Hematopoietic multipotent progenitor cell treated with erythropoietin and hydrocortisone succinate and interleukin-3 and kit ligand, for 15 days (in vitro differentiated cells): ENCODE measurements at places on chromosomes 2 and 18.

GRCh38 chr2:104702031-104702850 is 151.7 kb upstream of the POU3F3 start:
- DNase-seq = no peak

DNA sequence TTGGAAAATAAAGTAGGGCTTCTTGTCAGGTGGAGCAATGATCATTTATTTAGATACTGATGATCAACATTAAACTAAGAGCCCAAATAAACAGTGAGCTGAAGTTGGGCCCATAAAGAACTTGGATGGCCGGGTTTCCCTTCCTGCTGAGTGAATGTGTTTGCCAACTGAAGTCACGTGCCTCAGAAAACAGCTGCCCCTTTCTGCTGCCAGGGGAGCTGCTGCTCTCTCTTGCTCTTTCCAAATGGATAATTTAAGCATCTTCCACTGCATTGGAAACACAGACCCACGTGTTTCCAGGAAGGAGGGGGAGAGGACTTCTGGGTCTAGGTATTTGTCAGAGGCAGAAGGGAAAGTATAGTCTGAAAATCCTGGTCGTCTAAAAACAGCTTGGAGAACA is 22.9 kb upstream of the NCKAP5 start:
- DNase-seq = no peak

DNA sequence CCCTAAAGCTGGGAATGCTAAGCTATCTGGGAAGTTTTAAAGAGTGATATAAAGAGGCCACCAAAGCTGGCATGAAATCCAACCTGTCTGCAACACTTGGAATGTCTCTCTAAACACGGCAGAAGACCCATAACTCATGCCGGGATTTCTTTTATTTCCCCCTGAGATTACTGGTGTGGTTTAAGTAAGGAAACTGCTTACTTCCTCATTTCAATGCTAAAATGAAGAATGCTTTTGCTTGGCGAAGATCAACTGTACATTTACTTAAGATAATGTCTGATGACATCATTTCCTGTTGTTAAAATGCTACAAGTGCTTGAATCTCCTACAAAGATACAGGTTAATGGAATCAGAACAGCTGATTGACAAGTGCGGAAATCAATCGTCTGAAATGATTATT is 353.8 kb upstream of the SALL3 start:
- DNase-seq = no peak

- DNase-seq = no peak
These were observed 47.0 kb downstream of the BMPR2 start for GRCh38 chr2:202423139-202423538.

DNA sequence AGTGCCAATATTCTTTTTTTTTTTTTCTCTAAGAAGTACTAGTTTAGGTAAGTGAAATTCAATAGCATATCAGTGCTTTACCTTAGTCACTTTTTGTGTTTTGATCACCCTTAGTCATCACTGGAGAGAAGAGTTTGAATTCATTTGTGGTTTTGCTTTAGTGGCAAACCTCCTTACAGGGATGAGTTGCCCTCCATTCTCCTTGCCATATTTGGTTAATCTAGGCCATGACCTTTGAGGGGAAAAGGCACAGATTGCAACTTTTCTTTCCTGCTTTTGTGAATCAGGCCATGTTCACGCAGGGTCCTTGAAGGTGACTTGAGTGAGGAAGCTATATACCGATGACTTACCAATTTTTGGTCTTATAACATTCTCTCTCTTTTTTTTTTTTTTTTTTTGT is 34.4 kb downstream of the PLEKHA3 start:
- no peak for DNase-seq

DNA sequence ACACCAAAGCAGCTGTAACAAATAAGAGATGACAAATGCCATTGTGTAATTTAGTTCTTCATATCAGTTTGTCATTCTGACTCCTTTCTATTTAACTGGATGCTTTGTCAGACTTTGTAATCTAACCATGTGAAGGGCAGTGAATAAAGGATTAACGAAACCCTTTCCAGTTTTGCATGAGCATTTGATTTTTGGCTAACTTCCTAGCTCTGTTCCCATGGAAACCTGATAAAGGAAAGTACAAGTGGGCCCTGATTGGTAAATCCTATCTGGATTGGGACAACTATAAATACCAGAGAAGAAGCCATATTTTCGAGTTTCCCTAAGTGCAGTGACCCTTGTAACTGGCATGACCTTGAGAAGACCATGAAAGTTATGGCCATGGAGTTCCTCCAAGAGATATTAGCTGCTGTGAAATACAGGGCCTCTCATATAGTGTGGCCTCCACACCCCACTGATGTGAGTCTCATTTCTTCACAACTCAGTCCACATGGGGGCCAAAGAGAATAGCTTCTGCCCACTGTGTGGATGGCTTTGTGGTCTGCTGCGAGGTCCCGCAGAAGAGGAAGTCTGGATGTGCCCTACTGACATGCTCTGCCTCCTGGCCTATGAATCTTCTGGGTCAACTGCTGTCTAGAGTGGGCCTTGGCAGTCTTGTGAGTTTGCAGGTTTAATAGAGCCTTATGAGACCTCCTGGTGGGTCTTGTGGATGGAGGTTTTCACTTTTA is 38.2 kb upstream of the CYP1B1 start:
- DNase-seq = no peak

DNA sequence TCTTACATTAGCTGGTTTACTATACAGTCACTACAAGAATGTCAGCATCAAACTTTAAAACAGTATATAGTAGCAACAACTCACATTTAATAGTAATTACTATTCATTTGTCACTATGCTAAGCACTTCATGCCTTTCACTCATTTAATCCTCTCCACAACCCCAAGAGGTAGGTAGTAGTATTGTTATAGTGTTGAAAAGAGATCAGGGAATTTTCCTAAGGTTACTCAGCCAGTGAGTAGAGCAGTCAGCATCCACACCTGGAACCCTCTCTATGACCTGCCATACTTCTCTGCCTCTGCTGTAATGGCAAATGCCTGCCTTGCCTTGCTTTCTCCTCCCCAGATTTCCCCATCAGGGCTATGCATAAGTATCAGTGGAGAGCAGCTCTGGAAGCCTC is 24.8 kb downstream of the SKOR2 start:
- no peak for DNase-seq

GRCh38 chr2:176129813-176130146 is 275 bp downstream of the HOXD8 start:
- no peak for DNase-seq

DNA sequence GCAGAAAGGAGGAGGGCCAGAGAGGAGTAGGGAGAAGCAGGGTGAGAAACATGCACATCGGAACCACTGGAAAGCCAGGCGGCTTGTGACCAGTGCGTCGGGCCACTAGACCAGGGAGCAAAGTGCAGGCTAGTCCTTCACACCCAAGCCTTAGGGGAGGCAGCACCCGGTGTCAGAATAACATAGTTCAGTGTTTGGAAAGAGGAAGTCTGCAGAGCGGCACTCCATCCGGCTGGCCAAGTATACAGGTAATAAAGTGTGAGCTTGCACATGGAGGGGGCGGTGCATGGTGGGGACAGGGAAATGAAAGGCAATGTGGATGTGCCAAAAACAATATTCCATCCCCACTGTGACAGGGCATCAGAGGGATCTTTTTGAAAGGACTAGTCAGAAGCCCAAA is 69.7 kb downstream of the ZNF521 start:
- DNase-seq = no peak

DNA sequence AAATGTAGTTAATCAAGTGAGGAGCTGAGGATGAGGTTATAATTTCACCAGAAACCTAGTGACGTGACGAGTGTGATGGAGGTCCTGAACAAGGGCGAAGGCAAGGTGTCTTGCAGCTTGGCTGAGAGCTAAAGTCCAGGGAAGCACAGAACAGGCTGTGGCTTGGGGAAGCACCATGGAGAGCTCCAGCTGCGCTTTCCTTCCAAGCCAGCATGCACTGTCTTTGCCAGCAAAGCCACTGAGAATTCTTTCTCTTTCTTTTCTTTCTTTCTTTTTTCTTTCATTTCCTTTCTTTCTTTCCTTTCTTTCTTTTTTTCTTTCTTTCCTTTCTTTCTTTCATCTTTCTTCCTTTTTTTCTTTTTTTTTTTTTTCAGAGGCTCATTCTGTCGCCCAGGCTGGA is 239.3 kb downstream of the FBXO15 start:
- DNase-seq = no peak

DNA sequence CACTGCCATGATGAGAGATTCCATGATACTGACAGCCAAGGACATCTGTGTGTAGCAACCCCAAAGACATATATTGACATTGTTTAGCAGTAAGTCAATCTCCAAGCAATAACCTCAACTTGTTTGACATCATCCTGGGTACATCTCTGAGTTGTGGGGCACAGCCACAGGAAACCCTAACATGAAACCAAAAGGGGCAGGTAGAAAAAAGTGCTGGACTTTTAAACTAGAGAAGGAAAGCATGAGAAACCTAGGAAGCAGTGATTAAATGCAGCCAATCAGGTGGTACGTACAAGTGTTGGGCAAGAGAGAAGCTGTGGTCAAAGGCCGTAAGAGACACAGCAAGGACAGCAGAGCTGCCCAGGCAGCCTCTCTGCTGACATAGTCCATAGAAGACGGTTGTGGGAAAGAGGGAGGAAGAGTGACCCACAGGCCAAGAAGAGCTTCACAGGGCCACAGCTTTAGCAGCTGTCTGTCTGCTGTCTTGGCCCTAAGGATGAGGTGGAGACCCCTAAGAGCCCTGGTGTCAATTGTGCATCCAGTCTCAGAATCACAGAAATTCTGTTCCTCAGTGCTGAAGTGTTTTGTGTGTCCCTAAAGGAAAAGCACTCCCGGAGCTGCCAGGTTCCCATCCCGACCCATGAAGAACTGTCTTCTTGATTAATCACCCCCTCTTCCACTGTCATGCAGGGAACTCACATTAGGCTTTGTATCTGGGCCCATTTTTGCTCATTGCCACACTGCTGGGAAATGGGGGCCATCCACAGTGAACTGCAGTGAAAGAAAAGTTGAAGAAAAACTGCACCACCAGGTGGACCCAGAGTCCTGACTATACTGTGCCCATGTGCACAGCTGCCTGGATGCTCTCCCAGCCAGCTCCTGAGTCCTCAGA is 25.4 kb upstream of the CHN1 start:
- no peak for DNase-seq

DNA sequence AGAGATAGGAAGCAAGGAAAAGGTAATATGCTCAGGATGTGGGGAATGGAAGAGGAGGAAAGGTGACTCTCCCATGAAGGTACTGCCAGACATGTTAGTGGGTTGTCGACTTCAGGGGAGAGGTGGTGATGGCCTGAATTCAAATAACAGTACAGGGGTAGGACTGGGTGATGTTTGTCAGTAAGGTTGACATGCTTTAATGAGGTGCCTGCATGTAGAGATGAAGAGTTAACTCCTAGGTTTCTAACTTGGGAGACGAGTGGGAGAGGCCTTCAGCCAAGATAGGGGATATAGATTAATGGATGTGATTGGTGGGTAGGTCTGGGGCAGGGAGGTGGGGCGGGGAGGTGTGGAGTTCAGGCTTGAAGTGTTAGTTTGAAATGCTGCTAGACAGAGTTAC is 2.6 kb downstream of the NAPG start:
- peak; percentile 22 for DNase-seq

- DNase-seq = no peak
These were observed 67.6 kb downstream of the FEZ2 start for GRCh38 chr2:36530178-36530982.

DNA sequence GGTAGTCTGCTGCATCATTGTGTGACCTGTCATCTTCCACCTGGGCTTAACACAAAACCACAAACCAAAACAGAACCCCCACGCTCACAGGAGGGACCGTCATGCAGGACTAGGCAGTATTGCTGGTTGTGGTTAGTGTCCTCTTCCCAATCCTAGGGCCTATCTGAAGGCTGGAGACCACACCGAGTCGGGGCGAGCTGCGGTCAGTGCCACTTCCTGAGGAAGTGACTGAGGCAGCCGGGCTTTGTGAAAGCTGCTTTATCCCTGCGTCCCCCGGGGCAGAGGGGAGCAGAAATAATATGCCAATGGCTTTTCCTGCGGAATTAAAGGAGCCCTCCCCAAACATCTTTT is 22.9 kb downstream of the ZNF532 start:
- DNase-seq = no peak

- no peak for DNase-seq
These were observed 139.1 kb downstream of the NXPH2 start for GRCh38 chr2:138640921-138641676.

- no peak for DNase-seq
These were observed 33.5 kb upstream of the CCDC93 start for GRCh38 chr2:118047380-118047826.

GRCh38 chr18:47204908-47205522 is 28.9 kb upstream of the IER3IP1 start:
- peak; percentile 43 for DNase-seq

DNA sequence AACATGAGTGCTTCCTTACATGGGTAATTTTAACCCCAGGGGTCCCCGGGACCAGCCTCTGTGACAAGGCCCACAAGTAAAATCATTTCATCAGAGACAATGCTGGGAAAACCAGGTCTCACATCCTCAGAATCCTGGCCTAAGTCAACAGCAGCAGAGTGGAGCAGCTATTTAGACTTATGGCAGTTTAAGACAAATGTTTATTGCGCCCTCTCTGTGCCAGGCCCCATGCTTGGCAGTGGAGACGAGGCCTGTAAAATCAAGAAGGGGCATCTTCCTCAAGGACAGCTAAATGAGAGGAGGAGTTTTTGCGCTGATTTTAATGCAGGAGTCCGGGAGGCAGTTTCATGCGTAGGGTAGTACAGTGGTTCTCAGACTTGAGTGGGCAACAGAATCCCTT is 56.0 kb upstream of the ACAA2 start:
- DNase-seq = no peak

DNA sequence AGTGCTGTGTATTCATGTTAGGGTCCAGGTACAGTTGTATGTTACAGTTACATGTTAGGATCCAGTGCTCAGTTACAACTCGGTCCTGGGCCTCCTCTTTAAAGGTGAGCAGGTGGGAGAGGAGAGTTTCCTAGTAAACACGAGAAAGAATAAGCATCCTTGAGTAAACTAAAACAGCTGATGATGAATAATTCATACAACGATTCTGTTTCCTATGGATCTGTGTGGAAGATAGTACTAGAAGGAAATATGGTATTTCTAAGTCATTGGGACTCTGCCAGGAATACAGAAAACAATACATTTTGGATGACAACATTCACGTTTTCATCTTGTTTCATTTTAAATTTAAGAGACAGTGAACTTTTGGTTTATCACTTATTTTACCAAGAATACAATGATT is 29.5 kb downstream of the SNTG2 start:
- no peak for DNase-seq

DNA sequence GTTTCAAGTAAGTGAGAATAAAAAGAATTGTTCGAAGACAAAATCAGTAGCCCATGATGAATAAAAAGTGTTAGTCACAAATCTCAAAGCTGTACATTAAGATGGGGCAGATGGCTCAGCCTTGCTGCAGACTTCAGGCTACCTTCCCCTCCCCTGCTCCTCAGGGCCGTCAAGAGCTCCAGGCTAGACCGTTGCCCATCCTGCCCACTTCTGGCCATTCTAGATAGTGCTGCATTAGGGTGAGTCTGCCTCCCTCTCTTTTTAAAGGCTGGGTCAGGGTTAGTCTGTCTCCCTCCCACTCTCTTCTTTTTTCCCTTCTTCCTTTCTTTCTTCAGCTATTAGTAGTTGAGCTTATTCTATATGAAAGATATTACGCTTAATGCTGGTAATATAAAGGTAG is 86.0 kb downstream of the MAPRE2 start:
- peak; percentile 64 for DNase-seq
